ENCODE measurements at places on chromosomes 7 and 10. TPM values are rescaled to one million over a fixed set of nuclear protein-coding genes. Genes with fewer than 3 reads are reported as not detected.
A peak's percentile ranks its signal among the peaks of the same experiment; 100 is the strongest.

The AHR gene
- total RNA-seq: 30.7 TPM

The OR6V1 gene
- not detected for total RNA-seq

The FAM25C gene
- not detected for total RNA-seq

The CARD11 gene
- 96.2 TPM for total RNA-seq

- peaks cover 8% of the 10 kb centered on the region for H3K27me3 ChIP-seq
- no peaks in the 10 kb centered on the region for H3K36me3 ChIP-seq
- H3K4me3 ChIP-seq: no peak overlapping the region
- no peak overlapping the region for H3K27ac ChIP-seq
- H3K4me1 ChIP-seq: no peaks in the 10 kb centered on the region
- no peak for DNase-seq
Observed at GRCh38 chr7:6186577-6186976, 85.8 kb downstream of the CYTH3 start.

GRCh38 chr7:133484086-133484485 lies 231.2 kb downstream of the EXOC4 start:
- no peaks in the 10 kb centered on the region for H3K27me3 ChIP-seq
- H3K36me3 ChIP-seq: peaks cover 5% of the 10 kb centered on the region
- H3K4me3 ChIP-seq: peak overlapping the region; percentile 52
- H3K4me1 ChIP-seq: peaks cover 33% of the 10 kb centered on the region
- peak overlapping the region; percentile 26 for H3K27ac ChIP-seq
- peak; percentile 74 for DNase-seq

DNA sequence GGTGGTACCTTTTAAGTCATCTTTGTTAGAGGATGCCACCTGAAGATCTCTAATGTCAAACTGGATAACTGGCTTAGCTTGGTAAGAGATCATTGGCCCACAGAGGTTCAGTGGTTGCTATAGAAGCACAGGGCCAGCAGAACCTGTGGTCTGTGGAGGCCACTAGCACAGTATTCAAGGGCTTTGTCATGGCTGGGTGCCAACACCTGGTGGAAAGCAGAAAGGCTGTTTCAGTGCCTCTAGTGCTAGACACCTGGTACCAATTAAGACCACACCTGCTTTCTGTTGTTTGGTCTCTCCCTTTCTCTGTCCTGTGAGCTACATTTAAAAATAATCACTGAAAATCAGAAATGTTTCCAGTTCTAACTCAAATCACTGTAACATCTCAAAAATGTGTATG lies 10.0 kb upstream of the PCGF5 start:
- H3K27me3 ChIP-seq: no peaks in the 10 kb centered on the region
- peaks cover 13% of the 10 kb centered on the region for H3K36me3 ChIP-seq
- H3K4me3 ChIP-seq: no peak overlapping the region

All from activated CD4-positive, alpha-beta T cell treated with anti-CD3 and anti-CD28 coated beads, Interleukin-2, amount 10 ng/mL, durations not matched to agents 24 days and 14 days (primary cell).